Dermis microvascular lymphatic vessel endothelial cell (primary cell): ENCODE measurements at places on chromosomes 5 and 9. TPM values are rescaled to one million over a fixed set of nuclear protein-coding genes. Genes with fewer than 3 reads are reported as not detected.

- no peak for DNase-seq
Measured at GRCh38 chr5:112642885-112643284, 94.8 kb upstream of the APC start.

DNA sequence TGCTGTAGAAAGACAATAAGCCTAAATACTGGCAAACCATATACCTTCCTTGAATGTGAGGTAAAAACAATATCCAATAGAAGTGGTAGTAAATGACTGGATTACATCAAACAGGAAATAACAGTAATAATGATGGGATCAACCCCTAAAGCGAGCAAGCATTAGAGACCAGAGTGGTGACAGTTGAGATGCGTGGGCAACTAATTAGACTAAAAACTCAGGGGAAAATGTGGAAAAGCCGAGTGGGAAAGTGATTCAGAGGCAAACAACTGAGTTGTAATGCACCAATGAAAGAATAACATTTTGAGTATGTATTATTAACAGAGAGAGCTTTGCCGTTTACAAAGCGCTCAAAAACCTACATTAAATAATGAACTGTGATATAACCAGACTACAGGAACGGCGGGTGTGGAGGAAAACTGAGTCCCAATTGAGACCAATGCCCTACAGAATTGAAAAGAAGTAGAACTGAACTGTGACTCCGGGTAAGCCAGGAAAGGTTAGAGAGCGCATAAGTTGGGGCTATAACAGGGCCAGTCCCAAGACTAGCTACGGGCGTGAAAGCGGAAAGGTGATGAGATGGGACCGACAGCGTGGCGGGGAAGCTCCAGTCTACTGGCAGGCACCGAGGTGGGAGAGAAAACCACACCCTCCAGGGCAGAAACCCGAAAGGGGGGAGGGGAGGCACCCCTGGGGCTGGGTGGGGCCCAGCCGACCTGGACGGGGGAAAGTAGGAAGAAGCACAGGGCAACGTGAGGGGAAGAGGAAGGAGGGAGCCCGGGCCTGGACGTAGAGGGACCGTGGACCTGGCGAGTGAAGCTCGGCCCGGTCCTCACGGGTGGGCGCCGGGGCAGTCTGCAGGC is 592 bp downstream of the UBAP2 start:
- no peak for DNase-seq

Gene DMRTA1
- under 0.01 and 0.13 TPM in 2 replicates for total RNA-seq

Gene MSX2
- total RNA-seq: 0.13 TPM in 1 of 2 replicates, not detected in the other

DNA sequence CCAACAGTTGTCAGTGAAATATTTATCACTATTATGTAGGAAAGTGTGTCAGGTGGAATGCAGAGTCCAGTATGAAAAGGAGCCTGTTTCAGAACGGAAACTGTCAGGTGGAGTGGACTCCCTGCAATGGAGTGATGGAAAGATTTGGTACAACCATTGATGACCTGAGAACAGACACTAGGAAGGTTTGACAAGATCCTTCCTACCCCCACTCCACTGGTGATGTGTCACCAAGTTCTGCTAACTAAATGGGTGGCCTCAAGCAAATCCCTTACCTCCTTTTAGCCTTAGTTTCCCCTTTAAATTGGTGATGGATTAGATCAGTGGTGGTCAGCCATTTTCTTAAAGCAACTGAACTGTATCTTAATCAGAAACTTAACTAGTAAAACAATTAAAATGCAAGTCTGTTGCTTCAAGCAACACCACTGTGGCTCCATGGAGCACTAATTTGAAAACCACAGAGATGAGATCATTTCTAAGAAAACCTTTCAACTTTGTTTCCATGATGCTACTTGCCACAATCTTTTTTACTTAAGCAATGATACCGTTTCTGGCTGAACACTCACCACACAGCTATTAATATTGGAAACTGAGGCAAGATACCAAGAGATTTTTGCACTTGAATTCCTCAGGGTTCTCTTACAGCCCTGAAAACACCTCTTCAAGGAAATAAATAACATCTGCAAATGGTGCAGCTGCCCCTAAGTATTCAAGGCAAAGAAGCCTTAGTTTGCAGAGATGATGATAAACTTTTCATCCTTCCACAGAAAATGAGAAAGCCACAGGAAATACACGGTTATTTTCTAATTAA is 140.6 kb downstream of the ERCC6L2 start:
- no peak for DNase-seq

- DNase-seq: no peak
Measured at GRCh38 chr5:37842048-37842447, 2.2 kb upstream of the GDNF start.

Gene F2RL2
- 0.13 and 0.25 TPM in 2 replicates for total RNA-seq

GRCh38 chr5:138491669-138492559 is 26.6 kb downstream of the EGR1 start:
- DNase-seq: peak; percentile 86
